Testis (tissue), 5 donors: ENCODE measurements at places on chromosomes 4 and X.

GRCh38 chr4:41432881-41433280, 105.1 kb upstream of the LIMCH1 start:
- DNase-seq, result no peak

GRCh38 chr4:71553605-71554004, 214.8 kb downstream of the SLC4A4 start:
- DNase-seq, result no peak

- DNase-seq, result no peak
Observed at GRCh38 chr4:135548711-135549110, 1347.1 kb upstream of the PABPC4L start.

GRCh38 chr4:153005899-153006381, 69.8 kb downstream of the FHDC1 start:
- DNase-seq, result no peak

- DNase-seq, result no peak
Observed at GRCh38 chrX:45768666-45769236, 568.1 kb upstream of the DIPK2B start.

DNA sequence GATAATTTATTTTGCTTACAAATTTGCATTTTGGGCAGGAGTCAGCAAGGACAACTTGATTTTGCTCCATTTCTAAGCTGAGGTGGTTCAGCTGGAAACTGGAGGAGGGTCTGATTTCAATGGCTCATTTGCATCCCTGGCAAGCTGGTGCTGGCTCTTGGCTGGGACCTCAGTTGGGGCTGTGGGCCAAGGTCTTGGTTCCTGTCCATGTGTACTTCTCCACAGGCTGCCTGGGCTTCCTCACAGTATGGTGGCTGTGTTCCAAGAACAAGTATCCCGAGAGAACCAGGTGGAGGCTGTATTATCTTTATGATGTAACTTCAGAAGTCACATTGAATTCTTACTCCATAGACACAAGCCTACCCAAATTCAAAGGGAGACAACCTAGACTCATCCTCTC, 77.0 kb upstream of the STX18 start:
- no peak for DNase-seq

GRCh38 chrX:650324-650723, 19.7 kb downstream of the SHOX start:
- DNase-seq, result no peak

DNA sequence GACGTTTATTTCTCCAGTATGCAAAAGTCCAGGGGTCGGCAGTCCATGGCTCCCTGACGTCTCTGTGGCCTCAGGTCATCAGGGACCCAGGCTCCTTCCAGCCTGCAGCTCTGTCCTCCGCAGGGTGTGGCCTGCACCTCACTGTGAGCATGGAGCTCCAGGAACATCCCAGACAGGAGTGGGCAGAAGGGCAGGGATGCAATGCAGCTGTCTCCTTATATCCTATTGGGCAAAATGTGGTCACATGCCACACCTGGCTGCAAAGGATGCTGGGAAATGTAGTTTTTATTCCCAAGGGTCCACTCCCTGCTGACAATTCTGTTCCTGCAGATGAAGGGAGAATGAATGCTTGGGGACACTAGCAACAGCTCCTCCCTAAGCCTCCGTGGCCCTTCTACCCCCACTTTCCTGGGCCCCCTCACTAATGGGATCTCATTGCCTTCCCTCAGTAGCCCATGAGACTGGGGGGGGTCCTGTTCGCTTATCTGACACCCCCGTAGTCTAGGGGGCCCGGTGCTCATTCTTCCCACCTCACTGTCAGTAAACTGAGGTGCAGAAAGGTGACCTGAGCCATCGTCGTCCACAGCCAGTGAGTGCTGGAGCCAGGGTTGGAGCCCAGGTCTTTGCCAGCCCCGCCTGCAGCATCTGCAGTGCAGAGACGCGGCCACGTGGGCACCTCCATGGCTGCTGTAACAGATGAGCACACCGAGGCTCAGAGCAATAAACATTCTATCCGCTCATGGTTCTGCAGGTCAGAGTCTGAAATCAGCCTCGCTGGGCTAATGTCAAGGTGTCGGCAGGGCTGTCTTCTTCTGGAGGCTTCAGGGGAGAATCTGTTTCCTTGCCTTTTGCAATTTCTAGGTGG, 5.9 kb upstream of the GRPEL1 start:
- peak; percentile 66 for DNase-seq

GRCh38 chr4:88618782-88619485, 26.7 kb downstream of the HERC3 start:
- no peak for DNase-seq

DNA sequence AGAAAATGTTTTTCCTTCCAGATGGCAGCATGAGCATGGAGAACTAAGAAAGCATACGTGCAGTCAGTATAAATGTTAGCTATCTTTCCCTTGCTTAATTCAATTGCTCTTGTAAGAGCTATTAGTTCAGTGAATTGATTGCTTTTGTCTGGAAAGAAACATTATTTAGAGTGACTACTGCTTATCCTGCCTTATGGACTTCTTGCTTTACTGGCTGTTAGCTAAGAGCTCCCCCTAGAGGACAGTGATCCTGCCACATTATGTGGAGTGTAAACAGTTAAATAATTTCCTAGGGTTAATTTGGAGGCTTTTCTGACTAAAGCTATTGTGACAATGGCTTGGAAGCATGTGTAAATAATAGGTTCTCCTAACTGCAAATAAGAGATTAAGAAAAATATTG, 1402.4 kb downstream of the FAM133A start:
- no peak for DNase-seq

DNA sequence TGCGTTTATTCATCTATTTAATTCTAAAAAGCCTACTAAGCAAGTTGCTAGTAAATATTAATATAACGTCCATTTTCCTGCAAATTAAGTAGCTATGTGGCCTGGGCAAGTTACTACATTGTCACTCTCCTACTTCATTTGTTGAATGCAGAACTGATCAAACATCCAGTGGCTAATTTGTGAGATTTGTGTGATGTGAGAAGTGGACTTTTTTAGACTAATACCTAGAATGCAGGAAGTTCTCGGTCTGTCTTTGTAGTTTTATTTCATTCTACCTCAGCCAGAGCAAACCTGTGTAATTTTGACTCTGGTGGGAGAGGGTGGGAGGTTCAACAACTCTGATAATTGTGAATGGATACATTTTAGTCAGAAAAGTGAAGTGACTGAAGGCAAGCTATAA, 840 bp downstream of the GUF1 start:
- DNase-seq, result no peak

- no peak for DNase-seq
Observed at GRCh38 chr4:79927931-79928330, 145.1 kb downstream of the ANTXR2 start.

DNA sequence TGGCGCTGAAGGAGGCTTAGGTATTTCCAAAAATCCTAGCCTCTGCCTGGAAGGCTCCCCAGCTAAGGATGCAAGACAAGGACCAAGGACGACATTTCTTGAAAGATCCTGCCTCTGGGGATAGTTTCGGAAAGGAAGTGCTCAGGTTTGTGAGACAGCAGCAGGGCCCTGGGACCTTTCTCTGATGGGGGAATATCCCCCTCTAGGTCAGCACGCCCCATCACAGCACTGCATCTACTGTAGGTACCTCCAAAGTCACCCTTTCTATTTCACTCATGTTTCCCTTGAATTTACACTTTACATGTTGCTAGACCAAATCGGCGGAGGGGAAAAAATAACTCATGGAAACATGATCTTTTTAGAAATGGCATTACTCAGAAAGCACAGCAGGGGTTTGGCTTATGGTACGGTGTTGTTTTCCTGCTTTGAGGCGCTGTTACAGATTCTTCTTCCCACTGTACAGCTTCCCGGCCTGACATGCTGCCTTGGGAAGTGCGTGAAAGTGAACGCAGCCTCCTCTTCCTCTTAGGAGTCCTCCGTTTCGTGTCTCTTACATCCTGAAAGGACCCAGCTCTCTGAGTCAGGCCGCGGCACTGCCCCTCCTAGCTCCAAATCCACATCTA, 77.2 kb upstream of the DHRSX start:
- DNase-seq, result no peak

DNA sequence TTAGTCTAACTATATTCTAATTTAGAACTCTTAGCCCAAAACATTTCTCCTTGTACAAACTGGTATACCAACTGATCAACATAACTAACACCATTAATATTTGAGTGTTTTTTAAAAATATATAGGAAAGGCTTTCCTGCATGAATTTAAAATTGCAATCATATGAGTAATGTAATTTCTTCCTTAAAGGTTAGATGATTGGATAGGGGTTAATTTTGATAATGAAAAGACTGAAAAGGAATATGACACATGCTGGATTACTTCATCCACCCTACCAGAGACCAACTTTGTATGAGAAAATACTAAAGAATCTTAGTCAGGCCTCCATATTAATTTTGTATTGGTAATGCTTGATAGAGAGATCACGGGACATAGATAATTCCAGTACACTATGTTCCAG, 25.1 kb upstream of the PLS3 start:
- no peak for DNase-seq

GRCh38 chr4:79682161-79682560, 274.1 kb upstream of the GK2 start:
- DNase-seq, result no peak

GRCh38 chr4:145490361-145490760, 8.7 kb downstream of the SMAD1 start:
- DNase-seq, result no peak

- no peak for DNase-seq
Observed at GRCh38 chrX:21806691-21807090, 32.7 kb upstream of the MBTPS2 start.

GRCh38 chr4:63814171-63814964, 594.9 kb downstream of the TECRL start:
- DNase-seq, result no peak

DNA sequence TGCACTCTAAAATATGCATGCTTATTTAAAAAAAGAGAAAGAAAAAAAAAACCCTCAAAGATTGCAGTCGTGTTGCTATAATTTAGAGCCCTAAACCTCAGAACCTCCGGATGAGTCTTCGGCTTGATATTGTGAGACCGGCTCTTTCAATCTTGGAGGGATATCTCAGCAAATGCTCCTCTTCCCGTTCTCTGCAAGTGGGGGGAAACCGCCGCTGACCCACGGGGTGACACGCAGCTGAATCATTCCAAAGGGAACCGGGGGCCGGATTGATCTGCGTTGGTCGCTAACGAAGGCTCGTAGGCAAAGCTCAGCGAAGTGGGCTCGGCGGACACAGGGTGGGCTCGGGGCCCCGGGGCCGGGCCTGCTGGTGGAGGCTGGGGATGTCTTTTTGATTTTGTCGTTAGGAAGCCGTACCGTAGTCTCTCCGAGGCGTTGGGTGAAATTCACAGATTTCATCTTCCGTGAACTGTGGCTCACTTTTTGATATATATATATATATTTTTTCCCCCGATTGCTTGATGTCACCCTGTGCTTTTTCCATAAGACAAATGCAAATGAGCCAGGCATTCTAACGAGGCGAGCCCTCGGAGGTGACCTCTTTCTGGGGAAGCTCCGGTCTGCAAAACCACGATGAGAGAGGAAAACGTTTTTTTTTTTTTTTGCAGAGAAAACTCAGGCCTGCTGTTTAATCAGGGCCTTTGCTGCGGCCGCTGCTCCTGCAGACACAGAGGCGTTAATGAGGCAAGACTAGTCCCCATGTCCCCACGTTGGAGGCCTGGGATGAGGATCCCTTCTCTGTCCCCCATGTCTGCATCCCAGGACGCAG, 110.7 kb upstream of the PPP2R3B start:
- no peak for DNase-seq

GRCh38 chrX:789096-789495, 158.5 kb downstream of the SHOX start:
- DNase-seq, result no peak

DNA sequence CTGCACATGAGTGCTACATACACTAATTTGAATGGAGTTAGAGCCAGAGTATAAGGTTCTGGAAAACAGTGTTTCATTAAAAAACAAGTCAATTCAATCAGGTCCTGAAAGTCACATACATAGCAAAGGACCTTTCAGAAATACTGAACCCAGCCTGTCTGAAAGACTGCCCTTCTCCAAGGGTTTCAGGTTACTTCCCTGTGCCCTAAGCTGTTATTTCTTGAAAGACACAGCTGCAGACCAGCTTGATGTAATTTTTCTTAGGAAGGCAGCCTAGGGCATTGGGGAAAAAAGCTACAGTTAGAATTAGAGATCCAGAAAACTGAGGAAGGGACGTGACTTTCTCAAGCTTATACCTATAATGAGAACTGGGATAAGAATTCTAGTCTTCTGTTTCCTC, 155.9 kb upstream of the MAOA start:
- no peak for DNase-seq

DNA sequence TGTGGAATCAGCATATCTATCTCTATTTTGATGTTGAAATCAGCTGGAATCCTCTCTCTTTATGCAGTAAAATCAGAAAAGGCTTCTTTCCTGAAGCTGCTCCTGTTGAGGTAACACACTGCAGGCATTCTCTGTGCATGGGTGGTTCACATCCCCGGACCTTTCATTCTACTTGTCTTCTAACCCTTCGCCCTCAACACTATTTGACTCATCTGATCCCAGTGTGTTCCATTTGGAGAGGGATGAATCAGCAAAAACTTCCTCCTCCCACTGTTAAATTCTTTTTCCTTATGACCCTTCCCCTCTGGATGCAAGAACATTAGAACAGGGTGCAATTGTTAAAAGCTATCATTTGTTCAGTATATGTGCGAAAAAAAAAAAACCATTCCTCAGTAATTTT, 67.4 kb downstream of the RNF150 start:
- DNase-seq, result no peak

DNA sequence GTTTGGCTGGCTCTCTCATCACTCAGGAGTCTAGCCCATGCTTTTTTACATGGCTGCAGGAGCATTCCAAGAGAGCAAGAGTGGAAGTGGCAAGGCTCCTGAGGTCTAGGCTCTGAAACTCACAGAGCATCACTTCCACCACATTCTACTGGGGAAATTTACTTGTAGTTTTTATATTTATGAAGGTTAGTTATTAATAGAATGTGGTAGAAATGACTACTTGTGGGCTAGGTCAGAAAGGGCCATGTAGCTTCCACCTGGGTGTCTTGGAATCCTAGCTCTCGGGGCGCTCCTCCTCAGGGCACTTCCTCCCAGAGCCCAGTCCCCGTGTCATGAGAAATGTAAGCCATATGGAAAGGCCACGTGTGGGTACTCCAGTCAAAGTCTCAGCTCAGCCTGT, 127.0 kb upstream of the CASK start:
- DNase-seq, result no peak

GRCh38 chr4:87961993-87962392, 13.5 kb upstream of the SPP1 start:
- no peak for DNase-seq

DNA sequence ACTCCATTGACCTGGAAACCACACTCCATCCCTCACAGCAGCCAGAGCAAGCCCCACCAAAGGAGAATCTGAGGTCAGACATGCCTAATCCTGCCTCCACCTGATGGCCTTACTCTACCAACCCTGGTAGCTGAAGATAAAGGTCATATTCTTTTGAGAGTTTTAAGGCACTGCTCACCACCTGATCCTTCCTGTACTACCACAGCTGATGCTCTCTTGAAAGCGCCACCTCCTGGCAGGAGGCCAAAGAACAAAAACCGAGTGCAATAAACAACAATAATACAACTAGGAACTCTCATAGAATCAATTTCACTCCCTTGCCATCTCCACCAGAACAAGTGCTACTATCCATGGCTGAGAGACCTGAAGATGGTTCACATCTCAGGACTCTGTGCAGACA, 301.6 kb downstream of the NAF1 start:
- no peak for DNase-seq
